ENCODE measurements at places on chromosomes 6 and 20.

DNA sequence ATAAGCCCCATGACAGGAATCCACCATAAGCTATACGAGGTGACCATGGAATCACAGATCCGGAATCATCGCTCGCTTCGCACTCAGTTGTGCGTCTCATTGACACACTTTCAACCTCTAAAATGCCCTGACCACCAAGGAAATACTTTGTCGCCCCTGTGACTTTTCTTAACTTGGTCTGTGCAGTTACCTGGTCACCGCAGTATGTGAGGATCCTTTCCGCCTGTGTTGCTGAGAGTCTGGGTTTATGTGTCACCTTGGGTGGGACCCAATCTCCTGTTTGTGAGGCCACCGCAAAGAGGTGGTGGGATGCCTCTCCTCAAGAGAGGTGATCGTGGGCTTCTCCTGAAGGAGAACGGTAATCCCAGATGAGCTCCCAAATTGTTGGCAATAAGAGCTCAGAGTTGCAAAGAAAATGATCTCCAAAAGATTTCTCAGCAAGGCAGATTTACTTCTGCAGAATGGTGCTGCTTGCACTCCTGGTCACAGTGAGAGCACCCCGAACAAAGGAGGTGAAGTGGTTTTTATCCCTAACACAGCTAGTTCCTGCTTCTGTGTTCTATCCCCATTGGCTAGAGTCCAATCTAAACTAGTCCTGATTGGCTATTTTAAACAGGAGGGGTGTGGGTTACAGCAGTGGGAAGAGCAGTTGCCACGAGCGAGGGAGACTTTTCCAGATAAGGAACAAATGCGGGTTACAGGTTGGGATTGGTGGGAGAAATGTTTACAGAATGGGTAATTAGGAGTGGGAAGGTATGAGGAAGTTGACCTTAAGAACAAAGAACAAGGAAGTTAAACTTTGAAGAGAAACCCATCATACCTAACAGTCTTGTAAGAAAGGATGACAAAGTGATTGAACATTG lies 9.1 kb upstream of the ZNFX1 start:
- peaks cover 6% of the 10 kb centered on the region for H3K4me1 ChIP-seq
- H3K4me3 ChIP-seq = peak overlapping the region; percentile 8
- peak; percentile 76 for DNase-seq

- H3K4me1 ChIP-seq = no peaks in the 10 kb centered on the region
- H3K27ac ChIP-seq = no peak overlapping the region
- no peaks in the 10 kb centered on the region for H3K27me3 ChIP-seq
- no peak for DNase-seq
- H3K4me3 ChIP-seq = no peak overlapping the region
Observed at GRCh38 chr20:63941282-63942081, 14.7 kb downstream of the UCKL1 start.

GRCh38 chr6:6392214-6393068 lies 72.0 kb upstream of the F13A1 start:
- H3K4me3 ChIP-seq = no peak overlapping the region
- H3K36me3 ChIP-seq = no peaks in the 10 kb centered on the region
- H3K27ac ChIP-seq = no peak overlapping the region
- no peaks in the 10 kb centered on the region for H3K27me3 ChIP-seq
- H3K4me1 ChIP-seq = no peaks in the 10 kb centered on the region

- H3K36me3 ChIP-seq = no peaks in the 10 kb centered on the region
- H3K27ac ChIP-seq = peak overlapping the region; percentile 68
- no peak for DNase-seq
- peaks cover 20% of the 10 kb centered on the region for H3K4me1 ChIP-seq
- peak overlapping the region; percentile 82 for H3K4me3 ChIP-seq
Observed at GRCh38 chr20:58893355-58894120, 41.0 kb downstream of the GNAS start.

DNA sequence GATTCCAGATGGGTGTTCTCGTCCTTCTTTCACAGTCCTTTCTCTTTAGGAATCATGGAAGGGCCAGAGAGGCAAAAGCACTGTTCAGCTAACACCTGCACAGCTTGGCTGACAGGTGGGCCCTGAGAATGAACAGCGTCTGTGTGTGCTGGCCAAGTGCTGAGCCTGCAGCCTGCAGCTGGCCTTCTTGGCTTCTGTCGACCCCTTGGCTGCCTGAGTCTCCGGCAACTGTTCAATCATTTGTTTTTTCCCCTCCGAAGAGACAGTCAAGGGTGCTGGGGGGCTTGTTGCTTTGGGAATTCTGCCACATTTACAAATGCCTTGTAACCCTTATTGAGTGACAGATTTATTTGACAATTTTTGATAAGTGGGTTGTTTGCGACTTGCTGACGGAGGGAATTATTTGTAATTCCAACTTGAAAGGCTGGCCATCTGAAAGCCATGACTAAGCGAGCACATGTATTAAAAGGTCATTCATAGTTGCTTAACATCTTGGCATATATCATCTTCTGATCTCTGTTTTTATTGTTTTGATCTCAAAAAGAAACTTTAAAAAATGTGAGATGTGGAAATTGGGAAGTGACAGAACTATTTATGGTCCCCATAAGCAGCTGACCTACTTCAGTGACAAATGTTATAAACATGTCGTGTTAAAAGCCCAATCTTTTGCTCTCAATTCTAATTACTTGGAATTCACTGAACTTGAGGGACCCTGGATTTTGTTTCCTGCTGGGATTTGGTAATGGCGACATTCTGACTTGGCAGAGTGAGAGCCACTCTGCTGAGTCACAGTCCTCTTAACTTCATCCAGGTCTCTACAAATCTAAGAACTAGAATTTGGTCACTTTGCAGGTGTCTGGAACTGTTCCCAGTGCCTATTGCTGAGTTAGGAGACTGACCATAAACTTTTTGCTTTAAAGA lies 41.9 kb upstream of the FERMT1 start:
- DNase-seq = peak; percentile 22
- no peak overlapping the region for H3K4me3 ChIP-seq
- no peaks in the 10 kb centered on the region for H3K27me3 ChIP-seq
